ENCODE measurements at places on chromosomes 16 and 17. TPM values are rescaled to one million over a fixed set of nuclear protein-coding genes. Genes with fewer than 3 reads are reported as not detected.
A peak's percentile ranks its signal among the peaks of the same experiment; 100 is the strongest.

GRCh38 chr16:31713945-31714902 is 159.4 kb upstream of the ZNF267 start:
- no peak for DNase-seq

- peak; percentile 34 for DNase-seq
Measured at GRCh38 chr17:60640503-60640902, 37.1 kb upstream of the BCAS3 start.

DNA sequence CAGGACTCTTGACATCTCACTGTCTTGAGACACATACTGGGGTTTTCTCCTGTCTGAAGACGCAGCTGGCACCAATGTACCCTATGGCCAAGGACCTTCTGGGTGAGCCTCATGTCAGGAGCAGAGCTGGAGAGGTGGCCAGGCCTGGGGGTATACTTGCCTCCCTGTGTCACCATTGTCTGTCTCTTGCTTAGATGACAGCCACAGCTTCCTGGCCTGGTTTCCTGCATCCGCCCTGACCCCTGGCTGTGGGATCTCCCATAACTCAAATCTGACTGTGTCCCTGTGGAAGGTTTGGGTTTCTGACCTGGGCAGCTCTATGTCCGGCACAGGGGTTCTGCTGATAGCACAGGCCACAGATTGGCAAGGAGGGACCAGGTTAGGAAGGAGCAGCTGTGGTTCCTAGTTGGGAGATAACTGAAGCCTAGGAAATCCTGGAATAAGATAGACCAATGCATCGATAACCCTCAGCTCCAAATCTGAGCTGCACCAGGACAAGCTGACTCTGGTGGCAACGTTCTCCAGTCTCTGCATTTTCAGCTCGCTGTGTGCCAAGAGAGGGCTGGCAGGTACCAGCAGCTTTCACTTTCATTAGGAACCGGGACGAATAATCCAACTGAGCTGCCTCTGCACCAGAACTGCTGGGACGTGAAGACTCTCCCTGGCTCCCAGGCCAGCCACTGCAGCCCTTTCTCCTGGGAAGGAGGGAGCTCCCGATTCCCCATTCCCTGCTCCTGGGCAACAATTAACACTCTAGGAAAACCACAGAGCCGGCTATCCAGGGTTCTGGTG is 5.0 kb downstream of the DEXI start:
- DNase-seq = peak; percentile 19

DNA sequence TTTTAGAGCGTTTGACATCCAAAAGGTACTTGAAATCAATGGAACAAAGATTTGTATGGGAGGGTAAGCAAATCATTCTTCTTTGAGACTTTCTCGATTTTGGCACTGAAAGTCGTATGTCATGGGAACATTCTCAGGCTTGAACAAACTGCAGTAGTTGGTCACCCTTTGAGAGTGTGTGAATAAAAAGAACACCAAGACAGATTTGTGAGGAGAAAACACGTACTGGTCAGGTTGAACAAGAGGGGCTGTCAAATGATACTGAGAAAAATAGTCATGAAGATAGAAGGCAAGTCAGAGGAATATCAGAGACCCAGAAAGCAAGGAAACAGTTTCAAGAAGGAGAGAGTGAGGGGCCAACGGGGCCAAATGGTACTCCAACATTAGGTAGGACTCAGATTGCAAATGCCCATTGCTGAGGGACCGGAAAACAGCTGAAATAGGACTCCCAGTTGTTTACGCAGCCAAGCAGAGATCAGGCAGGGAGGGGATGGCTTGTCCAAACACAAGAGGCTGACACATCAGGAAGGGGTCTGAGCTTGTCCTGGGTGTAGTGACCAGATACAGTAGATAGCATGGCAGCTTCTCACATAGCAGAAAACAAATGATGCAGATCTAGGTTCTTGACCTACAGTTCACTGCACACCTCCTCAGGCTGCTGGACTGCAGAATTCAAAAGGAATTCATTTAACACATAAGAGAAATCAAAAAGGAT is 74.5 kb upstream of the MYOCD start:
- DNase-seq = no peak

DNA sequence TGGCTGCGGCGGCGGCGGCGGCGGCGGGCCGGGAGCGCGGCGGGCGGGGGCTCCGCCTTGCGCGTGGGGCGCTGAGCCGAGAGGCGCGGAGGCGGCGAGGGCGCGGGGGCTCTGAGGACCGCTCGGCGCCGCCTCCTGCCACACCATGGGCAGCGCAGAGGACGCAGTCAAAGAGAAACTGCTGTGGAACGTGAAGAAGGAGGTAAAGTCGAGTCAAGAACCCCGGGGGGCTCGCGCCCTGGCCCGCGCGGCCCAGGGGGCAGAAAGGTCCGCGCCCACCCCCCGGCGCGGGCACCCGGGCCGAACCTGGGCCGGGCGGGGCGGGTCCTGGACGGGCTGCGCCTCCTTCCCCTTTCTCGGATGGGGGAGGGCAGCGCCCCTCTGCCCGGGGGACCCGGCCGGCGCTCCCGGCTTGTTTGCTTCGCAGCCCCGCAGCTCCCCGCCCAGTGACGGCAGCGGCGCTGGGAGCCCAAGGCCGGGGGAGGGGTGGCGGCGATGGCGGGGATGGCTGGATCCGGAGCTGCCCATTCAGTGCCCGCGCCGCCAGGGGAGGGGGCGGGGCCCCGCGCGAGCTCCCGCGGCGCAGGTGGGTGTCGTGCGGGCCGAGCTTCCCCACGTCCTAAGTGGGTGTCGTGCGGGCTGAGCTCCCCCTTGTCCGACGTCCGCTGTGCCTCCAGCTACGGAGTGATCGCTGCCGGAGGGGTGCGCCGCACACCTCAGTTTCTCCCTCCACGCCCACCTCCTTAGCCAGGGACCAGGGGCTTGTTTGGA is 428 bp downstream of the SGSM2 start:
- no peak for DNase-seq

- DNase-seq = no peak
Measured at GRCh38 chr16:11073407-11073999, 129.1 kb downstream of the CLEC16A start.

GRCh38 chr17:20114466-20114865 is 105.3 kb downstream of the SPECC1 start:
- DNase-seq = no peak

GRCh38 chr17:42287305-42287976 is 857 bp upstream of the STAT5A start:
- DNase-seq = peak; percentile 23

DNA sequence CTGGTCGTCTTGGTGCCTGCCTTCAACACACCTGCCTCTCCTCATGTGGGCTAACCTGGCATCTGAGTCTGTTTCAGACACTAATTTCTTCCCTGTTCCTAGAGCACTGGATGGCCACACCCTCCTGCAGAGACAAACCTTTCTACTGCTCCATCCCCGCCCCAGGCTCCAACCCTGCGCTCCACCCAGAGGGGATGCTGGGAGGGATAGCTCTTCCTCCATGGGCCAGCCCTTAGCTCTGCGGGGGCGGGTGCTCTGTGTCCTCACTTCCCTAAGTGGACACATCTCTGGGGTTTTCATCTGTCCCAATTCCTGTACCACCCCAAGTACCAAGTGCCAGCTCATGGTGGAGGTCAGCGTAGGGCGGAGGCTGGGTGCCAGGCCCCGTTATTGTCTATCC is 11.0 kb upstream of the CRISPLD2 start:
- DNase-seq = no peak

DNA sequence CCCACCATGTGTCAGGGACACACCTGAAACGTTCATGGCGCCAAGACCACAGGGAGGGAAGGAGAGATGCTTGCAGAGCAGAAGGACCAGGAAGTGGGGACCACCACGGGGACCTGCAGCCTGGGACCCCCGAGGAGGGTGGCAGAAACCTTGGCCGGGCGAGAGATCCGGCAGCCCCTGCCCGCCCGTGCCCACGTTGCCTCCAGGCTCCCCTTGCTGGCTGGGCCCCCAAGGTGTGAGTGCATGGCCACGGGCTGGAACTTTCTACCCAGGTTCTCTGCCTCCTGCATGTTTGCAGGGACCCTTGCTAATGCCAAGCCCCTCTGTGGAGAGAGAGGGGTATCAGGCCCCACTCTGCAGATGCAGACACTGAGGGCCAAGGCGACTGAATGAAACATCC is 50.4 kb downstream of the USP22 start:
- no peak for DNase-seq

DNA sequence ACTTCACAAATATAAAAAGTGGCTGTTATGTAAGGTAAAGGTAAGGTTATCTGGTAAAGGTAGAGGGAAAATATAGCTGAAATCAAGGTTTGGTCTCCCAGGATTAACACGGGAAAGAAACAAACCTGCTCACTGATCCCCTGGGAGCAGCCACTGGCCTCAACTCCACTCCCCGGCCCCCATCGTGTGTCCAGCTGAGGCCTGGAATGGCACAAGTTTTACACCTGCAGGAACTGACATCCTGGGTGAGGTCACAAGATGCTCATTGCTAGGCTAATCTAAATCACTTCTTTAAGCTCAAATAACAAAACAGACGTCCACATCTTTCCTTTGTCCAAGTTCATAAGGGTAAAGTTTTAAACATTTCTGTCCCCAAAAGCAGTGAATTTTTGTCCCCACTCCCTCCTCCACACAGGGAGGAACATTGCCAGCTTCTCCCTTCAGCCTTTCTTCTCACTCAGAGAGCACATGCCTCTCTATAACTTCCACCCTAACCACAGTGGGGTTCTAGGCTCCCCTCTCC is 46.3 kb downstream of the ERN1 start:
- no peak for DNase-seq

SKAP1 gene
- not detected for total RNA-seq

Data from dermis microvascular lymphatic vessel endothelial cell (primary cell).